ENCODE measurements at places on chromosomes 6 and 20.

GRCh38 chr6:166221040-166221439 lies 53.4 kb upstream of the TBXT start:
- DNase-seq = peak; percentile 8

DNA sequence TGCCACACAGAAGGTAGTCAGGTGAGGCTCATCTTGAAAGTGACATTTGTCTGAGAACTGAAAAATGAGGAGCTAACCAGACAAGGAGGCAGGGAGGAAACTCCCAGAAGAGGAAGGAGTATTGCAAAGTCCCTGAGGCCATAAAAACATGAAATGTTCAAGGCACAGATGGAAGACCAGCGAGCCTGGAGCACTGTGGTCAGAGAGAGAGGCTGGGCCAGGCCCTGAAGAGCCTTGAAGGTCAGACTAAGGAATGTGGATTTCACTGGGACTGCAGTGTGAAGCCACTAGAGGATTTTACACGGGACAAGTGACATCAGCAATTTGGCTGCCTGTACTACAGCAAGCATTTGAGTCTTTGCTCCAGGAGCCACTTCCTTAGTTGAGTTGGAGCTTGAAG lies 21.1 kb upstream of the TMEM181 start:
- DNase-seq = no peak

DNA sequence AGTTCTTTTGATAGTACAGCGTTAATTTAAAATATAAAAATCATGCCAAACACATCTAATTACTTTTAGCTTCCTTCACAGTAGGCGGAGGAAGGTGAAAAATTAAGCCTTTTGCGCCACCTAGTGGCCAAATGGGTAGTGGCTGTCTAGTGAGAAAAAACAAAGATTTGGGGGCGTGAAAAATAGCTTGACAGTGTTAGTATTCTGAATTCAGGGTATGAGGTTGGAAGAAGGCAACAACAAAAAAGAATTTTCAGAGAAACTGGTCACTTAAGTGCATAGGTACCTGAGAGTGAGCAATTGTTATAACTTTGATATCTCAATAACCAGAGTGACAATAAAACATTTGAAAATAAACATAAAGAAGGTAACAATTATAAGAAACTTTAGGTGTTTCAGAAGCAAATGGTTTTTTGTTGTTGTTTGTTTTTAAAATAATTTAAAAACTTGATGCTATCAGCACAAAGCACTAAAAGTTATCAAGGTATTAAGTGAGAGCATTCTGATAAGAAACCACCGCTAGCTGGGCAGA lies 14.3 kb downstream of the PSMB9 start:
- peak; percentile 68 for DNase-seq

GRCh38 chr20:20084296-20084752 lies 32.0 kb downstream of the CFAP61 start:
- no peak for DNase-seq

GRCh38 chr6:106033806-106034205 lies 52.3 kb upstream of the PRDM1 start:
- DNase-seq = no peak

DNA sequence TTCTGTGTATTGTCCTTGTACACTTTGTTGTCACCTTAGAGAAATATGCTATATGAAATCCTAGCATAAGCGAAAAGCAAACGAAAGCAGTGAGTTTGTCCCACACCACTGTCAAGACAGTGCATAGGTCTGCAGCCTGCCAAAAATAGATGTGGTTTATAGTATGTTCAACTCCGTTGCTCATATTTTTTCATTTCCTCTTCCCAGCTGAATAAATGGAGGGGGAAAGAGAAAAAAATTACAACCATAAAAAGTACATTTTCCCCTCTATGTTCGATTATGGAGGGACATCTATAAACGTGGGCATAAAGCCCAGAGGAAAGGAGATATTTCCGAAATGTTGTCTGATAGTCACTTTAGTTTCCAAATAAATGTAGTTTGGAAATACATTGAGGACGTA lies 25.8 kb downstream of the PRL start:
- no peak for DNase-seq

DNA sequence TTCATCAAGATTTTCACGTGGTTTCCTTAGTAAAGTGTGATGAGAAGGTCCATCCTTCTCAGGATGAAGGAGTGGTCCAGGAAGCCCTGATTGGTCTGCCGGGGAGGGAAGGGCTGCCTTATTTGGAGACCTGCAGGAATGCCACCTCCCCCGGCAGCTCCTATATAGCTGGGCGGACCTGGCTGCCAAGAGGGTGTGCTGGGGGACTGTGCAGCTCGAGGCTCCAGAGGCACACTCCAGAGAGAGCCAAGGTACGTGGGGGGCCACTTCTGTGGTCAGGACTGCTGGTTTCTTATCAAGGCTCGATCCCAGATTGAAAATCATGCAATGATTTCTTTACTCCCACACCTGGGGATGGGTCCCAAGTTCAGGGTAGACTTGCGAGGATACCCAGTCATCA lies at the start of gene PRND:
TSS of gene PRND (plus strand) at position 191 of the 400 bp plus-strand sequence. CDS start 2,643 bp downstream, outside the sequence.
- DNase-seq = no peak

DNA sequence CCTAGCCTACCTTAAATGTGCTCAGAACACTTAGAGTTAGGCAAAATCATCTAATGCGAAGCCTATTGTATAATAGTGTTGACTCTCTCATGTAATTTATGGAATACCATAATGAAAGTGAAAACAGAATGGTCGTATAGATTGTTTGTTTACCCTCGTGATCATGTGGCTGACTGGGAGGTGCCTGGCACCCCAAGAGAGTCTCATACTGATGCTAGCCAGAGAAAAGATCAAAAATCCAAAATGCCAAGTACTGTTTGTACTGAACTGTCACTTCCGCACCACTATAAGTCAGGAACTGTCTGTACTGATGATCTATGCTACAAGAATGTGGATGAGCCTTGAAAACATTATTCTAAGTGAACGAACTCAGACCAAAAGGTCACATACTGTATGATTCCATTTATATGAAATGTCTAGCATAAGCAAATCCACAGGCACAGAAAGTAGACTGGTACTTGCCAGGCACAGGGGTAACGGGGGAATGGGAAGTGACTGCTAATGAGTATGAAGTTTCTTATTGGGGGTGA lies 22.4 kb downstream of the ZMYND8 start:
- DNase-seq = no peak

DNA sequence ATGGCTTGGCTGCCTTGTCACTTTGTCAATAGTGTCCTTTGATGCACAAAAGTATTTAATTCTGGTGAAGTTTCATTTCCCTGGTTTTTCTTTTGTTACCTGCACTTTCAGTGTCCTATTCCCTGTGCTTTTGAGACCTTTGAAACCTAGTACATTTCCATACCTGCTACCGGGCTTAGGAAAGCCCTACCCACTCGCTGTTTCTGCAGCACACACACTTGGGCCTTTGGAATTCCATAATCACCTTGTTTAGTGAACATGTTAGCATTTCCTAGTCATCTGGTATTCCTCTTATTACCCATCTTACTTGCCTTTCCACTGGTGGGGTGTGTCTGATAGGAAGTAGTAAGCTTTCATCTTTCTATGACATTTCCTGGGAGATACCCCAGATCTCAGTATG lies 19.3 kb upstream of the SYNDIG1 start:
- DNase-seq = no peak

DNA sequence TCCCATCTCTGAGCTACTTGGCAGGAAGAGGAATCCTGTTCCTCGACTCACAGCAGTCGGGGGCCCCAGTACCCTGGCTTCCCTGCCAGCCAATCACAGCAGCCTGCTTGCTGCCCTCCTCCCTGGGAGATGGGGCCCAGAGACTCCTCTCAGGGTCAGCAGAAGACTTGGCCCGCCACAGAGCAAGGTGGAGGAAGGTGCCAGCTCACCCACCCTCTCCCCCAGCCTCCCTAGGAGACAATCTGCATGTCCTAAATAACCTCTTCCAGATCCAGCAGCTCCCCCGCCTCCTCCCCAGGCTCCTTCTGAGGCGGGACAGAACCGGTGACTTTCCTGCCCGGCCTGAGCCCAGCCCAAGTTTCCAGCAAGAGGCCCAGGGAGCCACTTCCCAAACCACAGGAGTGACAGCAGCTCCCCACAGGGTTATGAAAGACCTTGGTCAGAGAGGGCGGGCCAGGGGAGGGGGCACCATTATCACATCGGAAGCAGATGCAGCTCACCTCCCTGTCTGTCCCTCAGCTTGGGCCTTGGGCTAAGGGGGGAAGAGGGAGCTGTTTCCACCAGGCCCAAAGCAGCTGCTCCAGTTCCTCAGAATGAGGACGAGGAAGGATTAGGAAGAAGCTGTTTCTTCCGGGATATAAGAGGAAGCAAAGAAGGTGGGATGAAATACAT lies 2.3 kb downstream of the CCND3 start:
- no peak for DNase-seq

DNA sequence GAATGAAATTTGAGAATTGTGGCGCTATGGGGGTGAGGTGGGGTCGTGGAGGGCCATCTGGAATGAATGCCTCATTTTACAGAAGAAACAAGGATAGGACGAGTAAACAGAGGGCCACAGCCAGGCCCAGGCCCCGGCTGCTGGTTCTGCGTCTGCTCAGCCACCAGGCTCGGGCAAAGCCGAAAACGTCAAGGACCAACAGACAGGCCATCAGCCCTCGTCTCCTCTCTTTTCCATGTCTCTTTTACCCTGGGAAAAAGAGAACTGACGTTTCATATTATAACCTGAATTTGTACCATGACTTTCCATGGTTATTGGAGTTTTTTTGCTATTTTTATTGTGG lies 212.4 kb upstream of the ARID1B start:
- DNase-seq = no peak

DNA sequence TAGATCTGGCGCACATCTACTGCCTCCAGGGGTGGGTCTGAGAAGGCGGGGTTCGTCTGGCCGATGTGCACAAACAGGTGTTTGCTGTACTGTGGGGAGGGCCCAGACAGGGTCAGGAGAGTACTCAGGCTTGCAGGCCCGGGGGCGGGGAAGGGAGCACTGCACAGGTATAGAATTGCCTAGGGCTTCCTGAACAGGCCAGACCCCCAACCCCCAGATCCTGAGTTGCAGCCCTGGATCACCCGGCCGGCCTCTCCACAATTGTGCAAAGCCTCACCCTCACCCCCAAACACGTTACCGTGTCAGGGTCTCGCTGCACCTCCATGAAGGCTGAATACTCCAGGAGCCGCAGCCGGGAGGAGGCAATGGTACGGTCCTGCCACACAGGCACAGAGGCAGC lies 7.8 kb downstream of the RPL10A start:
- no peak for DNase-seq

DNA sequence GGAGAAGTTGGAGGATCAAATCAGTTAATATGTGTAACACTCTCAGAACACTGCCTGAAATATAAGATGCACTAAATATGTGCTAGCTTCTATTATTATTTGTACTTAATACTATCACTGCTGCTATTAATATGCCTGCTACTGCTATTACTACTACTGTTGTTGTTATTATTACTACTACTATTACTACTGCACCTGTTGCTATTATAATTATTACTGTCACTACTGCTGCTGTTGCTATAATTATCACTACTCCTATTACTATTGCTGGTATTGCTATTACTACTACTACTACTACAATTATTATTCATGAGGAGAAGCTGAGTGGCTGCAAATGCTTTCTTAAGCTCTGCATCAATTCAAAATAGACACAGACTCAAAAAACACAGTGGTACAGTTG lies 16.7 kb upstream of the SSTR4 start:
- no peak for DNase-seq

- no peak for DNase-seq
Observed at GRCh38 chr6:104322841-104323240, 536.9 kb downstream of the HACE1 start.

DNA sequence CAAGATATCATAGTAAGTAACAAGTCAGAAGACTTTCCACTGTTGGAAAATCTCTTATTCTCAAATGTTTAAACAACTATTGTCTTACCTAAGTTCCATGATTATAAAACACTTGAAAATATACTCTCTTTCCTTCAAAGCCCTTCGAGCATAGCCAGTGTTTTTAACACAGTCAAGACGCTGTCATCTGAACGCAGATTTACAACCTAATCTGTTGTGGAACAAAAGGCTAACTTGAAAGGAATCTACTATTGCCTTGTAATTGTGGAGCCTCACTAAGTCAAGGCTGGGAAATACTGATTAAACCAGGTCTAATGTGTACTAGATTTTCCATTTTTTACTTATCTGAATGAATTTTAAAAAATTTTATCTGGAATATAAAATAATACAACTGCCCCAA lies 205.8 kb downstream of the TRDN start:
- no peak for DNase-seq

GRCh38 chr6:37712508-37712907 lies 14.8 kb upstream of the MDGA1 start:
- no peak for DNase-seq

GRCh38 chr20:57369596-57369995 lies 18.5 kb downstream of the RAE1 start:
- no peak for DNase-seq

DNA sequence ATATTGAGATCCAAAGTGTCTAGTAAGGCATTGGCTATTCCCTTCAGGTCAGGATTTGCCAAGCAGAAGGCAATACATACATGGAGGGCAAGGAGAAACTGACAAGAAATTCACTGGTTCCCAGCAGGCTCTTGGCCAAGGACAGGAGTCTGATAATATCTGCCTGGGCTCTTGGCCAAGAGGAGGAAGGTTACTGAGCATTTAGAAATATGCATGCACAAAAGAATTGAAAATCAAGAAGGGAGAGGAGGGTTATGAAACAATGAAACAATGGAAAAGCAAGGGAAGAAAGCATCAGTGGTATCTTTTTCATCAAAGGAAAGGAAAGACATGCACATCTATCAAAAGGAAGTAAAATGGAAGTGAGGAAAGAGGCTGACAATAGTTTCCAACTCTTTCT lies 42.4 kb downstream of the ARHGAP18 start:
- DNase-seq = no peak

- DNase-seq = no peak
Observed at GRCh38 chr6:96923400-96923799, 1.1 kb upstream of the KLHL32 start.

GRCh38 chr20:32456869-32457478 lies 98.8 kb downstream of the ASXL1 start:
- no peak for DNase-seq

DNA sequence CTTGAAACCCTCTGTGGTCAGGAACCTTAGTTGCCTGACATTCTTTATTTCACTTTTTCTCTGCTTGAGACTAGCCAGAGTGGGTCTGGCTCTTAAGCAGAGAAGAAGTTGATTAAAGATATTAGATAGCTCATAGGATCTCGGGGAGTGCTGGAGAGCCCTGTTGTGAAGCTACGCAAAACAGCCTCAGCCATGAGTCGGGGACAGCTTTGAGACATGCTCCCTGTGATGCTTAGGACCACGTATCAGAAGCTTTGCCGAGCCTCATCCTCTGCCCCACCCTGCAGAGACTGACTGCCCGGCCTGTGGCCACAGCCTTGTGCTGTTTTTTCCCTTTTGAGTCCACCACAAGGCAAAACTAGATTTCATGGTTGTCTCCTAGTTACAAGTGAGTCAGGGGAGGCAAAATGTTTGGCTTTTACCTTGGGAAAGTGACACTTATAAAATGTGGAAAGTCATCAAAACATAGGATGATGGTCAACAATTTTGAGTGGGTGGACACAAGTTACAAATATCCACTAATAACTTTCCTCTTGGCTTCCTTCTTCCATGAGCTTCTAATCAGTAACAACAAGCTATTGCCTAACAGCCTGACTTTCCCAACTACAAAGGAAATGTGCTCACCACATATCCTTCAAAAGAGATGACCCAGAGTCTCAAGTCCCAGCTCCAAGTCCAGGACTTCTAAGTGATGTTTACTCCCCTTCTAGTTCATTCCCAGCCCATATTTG lies 108.4 kb downstream of the JAG1 start:
- no peak for DNase-seq
